ENCODE measurements at places on chromosomes 2 and 18. TPM values are rescaled to one million over a fixed set of nuclear protein-coding genes. Genes with fewer than 3 reads are reported as not detected.

The MRPL19 gene
- total RNA-seq: 44.7 TPM

The INPP1 gene
- total RNA-seq: 39.2 TPM

The TPO gene
- 1.5 TPM for total RNA-seq

The DLX1 gene
- 8.8 TPM for total RNA-seq

The CDH2 gene
- 81.5 TPM for total RNA-seq

The MYCN gene
- 5.0 TPM for total RNA-seq

The IL36A gene
- total RNA-seq: not detected

The AP1S3 gene
- 5.4 TPM for total RNA-seq

The REEP1 gene
- 90.3 TPM for total RNA-seq

The FAM228A gene
- total RNA-seq: 7.8 TPM

The MGAT4A gene
- 67.8 TPM for total RNA-seq

The DSC1 gene
- 0.30 TPM for total RNA-seq

The PTGR3 gene
- 51.8 TPM for total RNA-seq

The RFX8 gene
- 6.3 TPM for total RNA-seq

The SERTAD2 gene
- total RNA-seq: 13.1 TPM

All from dorsolateral prefrontal cortex (tissue), 122 donors.